M059J (cell line): ENCODE measurements at places on chromosomes 2 and 18.

DNA sequence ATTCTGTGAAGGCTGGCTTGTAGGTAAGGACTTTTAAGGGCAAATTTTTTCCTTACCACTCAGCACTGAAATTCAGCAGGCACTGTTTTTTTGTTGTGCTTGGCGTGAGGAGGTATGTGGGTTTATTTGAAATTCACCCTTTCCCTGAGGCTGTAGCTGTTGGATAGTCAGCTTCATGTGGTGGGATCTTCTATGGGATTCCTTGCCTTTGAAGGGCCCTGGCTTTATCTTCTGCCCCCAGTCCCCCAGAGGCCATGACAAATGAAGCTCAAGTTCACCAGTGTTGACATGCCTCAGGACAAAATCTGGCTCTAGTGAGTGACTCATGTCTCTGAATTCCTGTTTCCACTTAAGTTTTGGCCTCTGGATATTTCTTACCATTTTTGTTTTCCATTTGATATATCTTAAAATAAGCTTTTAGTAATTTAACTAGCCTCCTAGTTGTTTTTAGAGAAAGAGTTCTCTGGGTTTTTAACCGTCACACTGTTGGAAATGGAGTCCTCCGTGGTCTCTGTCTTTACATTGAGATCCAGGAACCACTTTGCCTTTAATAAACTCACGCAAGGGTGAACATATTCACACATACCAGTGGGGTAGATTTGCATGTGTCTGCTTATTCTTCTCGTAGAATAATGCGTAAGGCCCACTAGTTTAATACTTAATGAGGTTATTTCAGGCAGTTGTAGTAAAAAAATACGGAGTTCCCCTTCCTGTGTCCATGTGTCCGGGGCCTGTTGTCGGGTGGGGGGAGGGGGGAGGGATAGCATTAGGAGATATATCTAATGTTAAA is 211.1 kb upstream of the FAM98A start:
- DNase-seq: peak; percentile 98

DNA sequence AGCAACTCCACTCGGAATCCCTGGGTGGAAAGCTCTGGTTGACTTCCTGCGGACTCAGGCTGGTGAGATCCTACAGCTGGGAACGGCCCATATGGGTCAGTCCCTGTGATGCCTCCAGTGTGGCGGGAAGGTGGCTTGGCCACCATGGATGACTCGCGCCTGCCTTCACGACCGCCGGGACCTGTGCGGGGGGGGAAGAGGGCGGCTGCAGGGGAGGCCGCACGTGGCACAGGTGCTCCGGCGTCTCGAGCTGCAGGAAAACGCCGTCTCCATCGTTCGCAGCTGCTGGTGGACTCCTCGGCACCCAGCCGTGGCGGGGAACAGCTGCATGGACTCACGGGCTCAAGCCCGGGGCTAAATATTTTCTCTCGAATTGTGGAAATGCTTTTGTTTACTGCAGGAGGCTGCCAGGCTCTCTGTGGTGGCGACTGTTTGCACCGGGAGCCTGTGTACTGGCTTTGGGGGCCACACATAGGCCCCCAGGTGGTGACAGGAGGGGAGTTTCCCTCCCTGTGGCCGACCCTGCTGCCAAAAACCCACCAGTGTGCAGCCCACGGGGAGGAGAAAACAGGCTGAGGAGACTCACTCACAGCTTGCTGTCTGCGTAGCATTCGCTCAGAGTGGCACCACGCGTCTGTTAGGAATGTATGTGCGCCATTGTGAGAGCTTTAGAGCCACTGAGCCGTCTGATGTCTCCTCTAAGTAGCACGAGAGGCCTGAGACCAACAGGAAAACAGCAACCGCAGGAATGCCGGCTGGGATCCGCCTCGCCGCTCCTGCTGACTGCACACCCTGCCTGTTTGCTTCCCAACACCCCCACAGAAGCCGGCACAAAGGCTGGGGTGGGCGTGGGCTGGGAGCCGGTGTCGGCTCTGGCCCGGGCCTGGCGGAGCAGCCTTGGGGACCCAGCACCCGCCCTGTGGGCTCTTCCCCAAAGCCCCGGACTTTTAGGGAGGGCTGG is 89.2 kb downstream of the NFATC1 start:
- peak; percentile 73 for DNase-seq

- no peak for DNase-seq
Measured at GRCh38 chr18:77037567-77037966, 95.0 kb downstream of the MBP start.

GRCh38 chr2:27980242-27980641 is 89.7 kb downstream of the BABAM2 start:
- DNase-seq: peak; percentile 27

DNA sequence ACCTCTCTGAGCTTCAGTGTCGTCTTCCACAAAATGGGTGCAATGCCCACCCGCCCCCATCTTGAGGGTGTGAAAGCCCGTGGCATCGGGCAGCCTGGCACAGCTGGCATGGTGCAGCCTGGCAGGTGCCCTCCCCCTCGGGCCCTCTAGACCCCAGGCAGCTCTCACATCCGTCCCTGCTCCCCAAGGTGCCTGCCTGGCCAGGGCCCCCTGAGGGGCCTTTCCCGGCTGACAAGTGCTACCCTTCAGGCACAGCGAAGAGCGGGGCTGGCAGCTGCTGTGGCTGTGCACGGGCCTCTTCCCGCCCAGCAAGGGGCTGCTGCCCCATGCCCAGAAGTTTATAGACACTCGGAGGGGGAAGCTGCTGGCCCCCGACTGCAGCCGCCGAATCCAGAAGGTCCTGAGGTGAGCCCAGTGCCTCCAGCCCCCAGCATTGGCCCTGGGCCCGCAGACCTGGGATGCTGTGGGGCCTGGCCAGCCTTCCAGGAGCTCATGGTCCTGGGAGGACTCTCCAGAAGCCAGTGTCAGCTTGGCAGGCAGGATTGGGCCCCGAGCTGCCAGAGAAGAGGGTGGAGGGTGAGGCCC is 13.9 kb upstream of the GPR17 start:
- DNase-seq: no peak

GRCh38 chr18:12998332-12999060 is 7.3 kb downstream of the CEP192 start:
- DNase-seq: no peak

DNA sequence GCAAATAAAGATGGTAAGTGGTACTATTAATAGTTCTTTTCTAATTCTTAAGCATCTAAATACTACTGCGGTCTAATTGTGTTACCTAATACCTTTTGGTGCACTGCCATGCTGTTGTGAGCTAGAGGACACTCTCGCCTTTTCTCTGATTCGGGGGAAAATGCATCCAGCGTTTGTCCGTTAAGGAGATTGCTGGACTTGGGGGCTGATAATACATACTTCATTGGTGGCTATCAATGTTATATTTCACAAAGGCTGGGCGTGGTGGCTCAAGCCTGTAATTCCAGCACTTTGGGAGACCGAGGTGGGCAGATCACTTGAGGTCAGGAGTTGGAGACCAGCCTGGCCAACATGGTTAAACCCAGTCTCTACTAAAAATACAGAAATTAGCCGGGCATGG is 141.7 kb upstream of the TWIST2 start:
- no peak for DNase-seq

DNA sequence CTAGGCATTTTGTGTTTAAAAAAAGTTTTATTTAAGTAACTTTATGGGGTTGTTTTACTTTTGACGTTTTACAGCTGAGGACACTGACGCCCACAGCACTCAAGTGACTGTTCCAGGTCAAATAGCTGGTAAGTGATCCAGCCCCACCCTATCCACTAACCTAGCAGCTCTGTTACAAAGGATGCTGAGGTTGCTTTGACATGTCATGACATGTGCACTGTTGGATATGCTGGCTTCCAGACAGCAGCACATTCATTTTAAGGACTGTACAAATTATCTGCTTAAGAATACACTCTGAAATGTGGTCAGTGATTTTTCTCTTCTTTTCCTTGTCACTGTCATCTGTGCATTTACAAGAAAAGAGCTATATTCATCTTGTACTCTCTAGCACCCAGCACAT is 417.5 kb downstream of the ZEB2 start:
- no peak for DNase-seq

DNA sequence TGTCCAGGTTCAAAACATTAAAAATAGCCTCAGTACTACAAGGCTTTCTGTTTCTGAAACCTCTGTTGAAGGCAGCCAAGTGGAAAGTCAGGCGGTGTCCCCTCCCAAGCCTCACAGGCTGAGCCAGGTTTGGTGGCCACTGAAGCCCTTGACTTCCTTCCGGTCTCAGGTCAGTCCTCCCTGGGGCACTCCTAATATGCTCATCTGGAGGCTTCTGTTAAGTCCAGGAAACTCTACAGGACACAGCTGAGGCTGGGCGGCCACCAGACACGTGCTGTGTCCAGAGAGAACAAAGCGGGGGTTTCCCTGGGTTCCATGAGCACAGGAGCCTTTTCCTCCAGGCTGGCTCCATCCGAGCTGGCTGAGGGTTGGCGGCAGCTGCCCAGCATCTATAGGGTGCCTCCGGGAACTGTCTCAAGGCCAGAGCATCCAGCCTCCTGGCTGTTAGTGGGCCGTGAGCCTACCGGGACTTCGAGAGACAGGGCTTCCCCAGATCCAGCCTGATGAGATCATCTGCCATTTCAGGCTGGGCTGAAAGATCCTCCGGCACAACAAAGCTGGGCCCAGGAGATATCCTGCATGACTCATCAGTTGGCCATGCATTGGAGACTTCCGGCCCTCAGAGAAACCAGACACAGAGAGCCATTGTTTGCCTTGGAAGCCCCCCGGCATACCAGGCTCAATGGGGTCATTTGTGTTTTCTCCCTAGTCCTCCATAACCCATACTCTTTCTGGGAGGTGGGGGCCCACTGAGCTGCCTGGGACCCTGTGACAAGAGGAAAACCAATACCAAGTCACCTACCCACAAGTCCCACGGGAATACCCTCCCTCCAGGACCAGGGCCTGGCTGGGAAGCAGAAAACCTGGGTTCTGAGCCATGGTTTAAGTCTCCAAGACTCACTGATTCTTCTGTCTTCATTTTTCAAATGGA is 71.7 kb downstream of the HS1BP3 start:
- peak; percentile 99 for DNase-seq

DNA sequence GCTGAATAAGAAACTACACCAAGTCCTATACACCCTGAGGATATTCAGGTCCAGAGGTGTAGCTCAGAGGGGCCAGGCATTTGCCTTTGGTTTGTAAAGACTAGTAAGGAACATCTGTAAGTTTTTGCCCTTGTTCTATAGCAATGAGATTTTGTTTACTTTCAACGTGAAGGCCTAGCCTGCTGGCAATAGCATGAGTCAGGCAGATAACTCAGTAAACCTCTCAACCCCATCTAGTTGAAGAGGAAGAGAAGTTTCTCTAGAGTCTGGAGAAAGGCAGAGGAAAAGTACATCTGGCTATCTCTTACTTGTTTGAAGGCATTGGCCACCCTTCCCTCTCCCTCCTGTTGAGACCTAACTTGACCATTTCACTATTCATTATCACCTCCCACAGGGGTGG is 70.3 kb upstream of the ZNF521 start:
- peak; percentile 23 for DNase-seq

DNA sequence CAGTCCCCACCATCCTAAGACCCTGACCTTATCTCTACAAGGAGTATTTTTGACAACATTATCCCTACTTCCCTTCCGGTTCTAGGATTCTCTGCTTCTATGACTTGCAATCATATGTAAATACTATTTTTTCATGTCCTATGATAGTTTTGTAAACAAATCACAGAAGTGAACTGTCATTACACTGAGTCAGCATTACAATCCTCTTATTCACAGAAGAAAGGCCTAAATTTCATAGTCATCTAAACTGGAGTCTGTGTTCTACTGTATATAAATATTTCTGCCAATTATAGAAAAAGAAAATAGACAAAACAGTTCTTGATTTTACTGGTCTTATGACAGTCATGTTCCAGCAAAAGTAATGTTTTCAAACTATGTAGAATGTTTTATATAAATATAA is 265.1 kb downstream of the NCKAP5 start:
- DNase-seq: peak; percentile 72

GRCh38 chr18:8288472-8289195 is 320.6 kb upstream of the RAB12 start:
- no peak for DNase-seq

GRCh38 chr18:38297910-38298309 is 732.3 kb upstream of the CELF4 start:
- no peak for DNase-seq

DNA sequence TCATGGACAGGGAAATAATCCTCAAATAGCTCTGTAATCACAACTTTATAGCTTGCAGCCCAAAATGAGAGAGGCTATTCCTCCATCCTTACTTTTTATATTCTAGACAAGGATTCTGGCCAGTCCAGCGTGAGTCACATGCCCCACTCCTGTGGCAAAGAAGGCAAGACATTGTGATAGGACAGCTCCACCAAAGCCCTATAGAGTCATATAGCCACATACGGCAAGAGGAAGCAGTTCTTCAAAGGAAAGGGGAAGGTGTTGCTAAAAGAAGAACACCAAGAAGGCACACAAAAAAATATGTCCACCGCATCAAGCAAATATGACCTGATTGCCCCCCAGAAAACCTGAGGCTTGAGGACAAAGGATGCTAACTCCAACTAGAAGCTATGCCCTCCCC is 3.4 kb upstream of the GFPT1 start:
- no peak for DNase-seq

- no peak for DNase-seq
Measured at GRCh38 chr2:171879865-171880264, 14.2 kb downstream of the SLC25A12 start.

GRCh38 chr2:225076125-225076524 is 33.9 kb upstream of the DOCK10 start:
- DNase-seq: no peak

- DNase-seq: peak; percentile 54
Measured at GRCh38 chr18:58638441-58638840, 9.6 kb upstream of the ALPK2 start.

DNA sequence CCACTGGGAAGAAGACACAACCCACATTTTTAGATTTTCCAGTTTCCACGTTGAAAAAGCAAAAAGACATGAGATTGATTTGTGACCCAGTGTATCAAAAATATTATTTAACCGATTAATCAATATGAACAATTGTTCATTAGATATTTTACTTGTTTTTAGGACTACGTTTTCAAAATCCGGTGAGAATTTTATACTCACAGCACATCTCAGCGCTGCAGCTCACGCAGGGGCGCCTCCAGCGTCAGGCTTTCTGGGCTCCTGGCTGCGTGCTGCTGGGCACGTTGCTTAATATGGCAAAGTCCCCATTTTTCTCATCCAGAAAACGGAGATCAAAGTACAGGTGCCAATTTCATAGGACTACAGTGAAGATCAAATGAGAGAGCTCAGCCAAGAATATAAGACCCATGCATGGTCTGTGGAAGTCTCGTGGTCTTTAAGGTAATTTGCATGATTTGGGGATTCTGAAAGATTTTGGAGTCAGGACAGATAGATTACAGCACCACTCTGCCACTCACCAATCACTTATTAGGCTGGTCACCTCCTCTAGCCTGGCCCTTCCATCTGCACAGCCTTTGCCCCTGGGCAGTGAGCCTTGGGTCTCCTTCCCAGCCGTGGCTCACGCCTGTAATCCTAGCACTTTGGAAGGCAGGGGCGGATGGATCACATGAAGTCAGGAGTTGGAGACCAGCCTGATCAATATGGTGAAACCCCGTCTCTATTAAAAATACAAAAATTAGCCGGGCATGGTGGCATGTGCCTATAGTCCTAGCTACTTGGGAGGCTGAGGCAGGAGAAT is 36.2 kb downstream of the PTPN18 start:
- DNase-seq: peak; percentile 34

- no peak for DNase-seq
Measured at GRCh38 chr18:57953883-57954282, 90.1 kb upstream of the NEDD4L start.

GRCh38 chr2:167966937-167967913 is 280.2 kb downstream of the STK39 start:
- no peak for DNase-seq

- DNase-seq: no peak
Measured at GRCh38 chr2:51807229-51807628, 775.3 kb upstream of the NRXN1 start.

GRCh38 chr18:59208602-59209125 is 11.3 kb upstream of the GRP start:
- peak; percentile 56 for DNase-seq

GRCh38 chr2:219706823-219707281 is 79.4 kb downstream of the SLC4A3 start:
- peak; percentile 92 for DNase-seq
